ENCODE measurements at places on chromosomes 2 and 18. TPM values are rescaled to one million over a fixed set of nuclear protein-coding genes. Genes with fewer than 3 reads are reported as not detected.

DNA sequence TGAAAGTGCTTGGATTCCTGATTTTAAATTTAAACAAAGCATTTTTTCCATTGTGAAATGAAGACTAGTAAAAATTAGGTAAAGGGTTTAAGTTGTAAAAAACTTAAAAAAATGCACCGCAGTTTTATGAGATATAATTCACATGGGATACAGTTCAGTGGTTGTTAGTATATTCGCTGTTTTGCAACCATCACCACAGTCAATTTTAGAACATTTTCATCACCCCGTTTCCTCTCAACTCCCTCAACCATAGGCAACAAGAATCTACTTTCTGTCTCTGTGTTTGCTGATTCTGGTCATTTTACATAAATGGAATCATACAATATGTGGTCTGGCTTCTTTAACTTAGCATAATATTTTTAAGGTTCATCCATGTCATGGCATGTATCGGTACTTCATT lies 4.0 kb downstream of the DGKD start:
- no peak for DNase-seq

Gene KLHL14
- not detected for total RNA-seq

DNA sequence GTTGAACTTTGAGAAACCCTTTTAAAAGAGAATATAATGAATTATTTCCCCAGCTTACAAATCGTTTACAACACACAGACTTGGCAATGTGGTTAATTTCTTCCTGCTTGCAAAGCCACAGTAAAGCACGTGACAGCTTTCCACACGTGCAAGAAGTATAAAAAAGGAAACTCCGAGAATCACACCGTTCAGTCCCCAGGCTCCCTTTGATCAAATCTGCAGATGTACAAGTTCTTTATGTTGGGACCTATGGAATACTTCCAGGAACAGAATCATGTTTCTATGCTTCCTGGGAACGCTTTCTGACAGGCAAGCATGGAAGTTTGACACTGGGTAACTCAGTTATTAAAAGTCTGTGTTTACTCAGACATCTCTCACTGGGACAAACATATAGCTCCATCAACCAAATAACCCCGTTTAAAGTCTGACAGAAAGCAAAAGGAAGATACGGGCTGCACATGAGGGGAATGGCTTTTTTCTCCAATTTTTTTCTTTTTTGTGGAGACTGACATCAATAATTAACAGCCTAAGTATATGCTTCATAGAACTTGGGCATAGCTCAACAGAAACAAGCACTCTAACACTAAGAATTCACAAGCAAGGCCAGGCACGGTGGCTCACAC lies 134.8 kb downstream of the EIPR1 start:
- DNase-seq: peak; percentile 16

Gene CUL3
- 103 TPM for total RNA-seq

DNA sequence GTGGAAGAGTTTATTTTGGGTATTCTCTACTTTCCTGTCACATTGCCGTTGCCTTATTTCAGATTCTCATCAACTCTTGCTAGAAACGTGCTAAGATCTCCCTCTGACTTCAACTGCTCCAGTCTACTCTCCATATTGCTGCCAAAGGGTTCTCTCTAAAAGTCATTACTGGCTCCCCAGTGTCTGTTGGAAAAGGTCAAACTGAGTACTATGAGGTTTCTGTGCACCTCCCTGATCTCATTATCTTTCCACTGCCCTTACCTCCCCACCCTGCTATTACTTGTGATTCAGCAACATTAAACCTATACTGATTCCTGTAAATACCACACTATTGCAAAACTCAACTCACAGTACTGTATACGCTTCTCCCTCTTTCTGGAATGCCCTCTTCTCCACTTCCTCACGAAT lies 1.9 kb upstream of the KRCC1 start:
- no peak for DNase-seq

DNA sequence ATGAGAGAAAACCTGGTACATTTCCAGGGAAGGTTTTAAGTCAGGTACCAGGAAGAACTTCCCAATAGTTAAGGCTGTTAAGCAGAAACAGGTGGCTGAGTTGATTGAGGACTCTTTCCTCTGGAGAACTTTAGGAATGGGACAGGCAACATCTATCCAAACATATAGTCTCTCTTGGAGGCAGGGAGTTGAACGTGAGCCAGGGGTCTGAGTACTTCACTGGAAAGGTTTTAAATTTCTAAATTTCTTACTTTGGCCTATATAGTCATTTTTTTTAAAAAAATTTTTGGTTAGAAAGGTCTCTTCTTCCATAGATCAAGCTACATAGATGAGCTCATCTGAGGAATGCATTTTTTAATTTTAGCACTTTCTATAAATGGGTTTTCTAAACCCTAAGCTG lies 261.4 kb upstream of the TCF4 start:
- no peak for DNase-seq

DNA sequence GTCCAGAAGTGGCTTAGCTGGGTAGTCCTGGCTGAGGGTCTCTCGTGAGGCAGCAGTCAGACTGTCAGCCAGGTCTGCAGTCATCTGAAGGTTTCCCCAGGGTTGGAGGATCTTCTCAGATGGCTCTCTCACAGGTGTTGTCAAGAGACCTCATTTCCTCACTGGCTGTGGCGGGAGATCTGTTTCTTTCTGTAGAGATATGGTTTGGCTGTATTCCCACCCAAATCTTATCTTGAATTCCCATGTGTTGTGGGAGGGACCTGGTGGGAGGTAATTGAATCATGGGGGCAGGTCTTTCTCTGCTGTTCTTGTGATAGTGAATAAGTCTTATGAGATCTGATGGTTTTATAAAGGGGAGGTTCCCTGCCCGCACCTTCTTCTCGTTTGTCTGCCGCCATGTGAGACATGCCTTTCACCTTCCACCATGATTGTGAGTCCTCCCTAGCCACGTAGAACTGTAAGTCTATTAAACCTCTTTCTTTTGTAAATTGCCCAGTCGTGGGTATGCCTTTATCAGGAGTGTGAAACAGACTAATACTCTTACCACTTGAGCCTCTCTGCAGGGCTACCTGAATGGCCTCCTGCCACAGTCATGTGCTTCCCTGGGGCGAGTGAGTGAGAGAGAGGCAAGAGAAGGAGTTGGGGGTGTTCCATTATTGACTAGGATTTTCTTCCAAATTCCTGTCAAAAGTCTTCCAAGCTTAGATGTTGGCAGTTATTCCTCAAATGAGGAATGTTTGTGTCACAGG lies 23.6 kb downstream of the MALT1 start:
- DNase-seq: no peak

DNA sequence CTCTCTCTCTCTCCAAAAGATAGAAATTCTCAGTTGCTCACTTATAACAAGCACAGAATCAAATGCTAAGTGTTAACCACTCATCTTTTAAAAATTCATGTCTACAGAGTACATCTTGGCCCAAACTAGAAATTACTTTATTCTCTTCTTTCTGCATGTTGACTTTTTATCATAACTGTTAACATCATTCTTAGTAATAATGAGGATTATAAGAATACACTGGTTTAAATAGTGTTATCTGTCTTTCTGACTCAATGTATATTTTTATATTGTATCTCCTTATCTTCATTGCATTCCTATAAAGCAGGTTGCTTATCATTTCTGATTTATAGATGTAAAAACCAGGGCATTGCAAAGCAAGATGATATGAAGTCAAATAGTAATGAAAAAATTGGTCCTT lies 17.8 kb upstream of the KLF7 start:
- DNase-seq: no peak
